Activated gamma-delta T cell treated with Interleukin-2 at 50 U/mL for 16 hours (primary cell): ENCODE measurements at places on chromosomes 6 and 20.

DNA sequence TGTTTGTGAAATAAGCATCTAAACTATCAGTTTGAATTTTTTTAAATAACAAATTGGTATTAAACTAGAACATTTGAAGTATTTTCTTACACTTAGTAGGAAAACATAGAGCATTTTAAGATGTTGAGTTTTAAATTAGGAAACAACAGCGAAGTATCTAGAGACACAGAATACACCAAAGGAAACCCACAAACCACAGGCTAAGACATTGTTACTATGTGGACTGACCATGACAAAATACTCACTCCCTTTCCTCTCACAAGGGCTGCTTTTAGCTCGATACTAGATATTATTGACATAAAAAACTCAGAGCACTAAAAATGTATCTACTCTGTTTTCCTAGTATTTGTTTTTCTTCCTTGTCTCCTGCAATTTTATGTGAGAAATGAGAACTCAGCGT lies 266.0 kb upstream of the CITED2 start:
- DNase-seq = no peak

- DNase-seq = no peak
These were observed 344.2 kb upstream of the SULF2 start for GRCh38 chr20:48129345-48129942.

GRCh38 chr6:6516666-6517458 lies 71.7 kb upstream of the LY86 start:
- DNase-seq = no peak

DNA sequence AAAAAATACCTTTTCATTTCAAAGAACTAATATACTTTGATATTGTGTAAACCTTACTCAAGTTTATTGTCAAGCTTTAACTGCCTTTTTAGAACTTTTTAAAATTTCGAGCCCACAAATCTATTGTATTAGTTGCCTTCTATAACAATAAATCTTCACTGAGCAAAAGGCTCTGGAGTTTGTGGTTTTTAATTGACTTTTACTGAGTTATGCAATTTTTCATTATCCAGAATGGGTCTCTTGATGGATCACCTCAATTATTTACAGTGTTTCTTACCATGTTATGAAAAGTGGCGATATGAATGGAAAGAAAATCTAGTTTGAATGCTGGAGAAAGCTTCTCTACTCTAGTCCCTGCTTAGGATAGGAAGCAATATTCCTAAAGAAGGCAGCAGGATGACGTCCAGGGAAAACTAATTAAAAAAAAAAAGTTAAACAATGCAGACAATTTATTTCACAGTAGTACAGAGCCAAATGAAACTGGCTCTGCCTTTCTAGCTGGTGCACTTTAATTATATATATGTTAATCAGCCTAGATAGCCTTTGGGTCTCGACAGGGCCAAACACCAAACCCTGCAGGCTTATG lies 5.0 kb downstream of the ID4 start:
- no peak for DNase-seq

DNA sequence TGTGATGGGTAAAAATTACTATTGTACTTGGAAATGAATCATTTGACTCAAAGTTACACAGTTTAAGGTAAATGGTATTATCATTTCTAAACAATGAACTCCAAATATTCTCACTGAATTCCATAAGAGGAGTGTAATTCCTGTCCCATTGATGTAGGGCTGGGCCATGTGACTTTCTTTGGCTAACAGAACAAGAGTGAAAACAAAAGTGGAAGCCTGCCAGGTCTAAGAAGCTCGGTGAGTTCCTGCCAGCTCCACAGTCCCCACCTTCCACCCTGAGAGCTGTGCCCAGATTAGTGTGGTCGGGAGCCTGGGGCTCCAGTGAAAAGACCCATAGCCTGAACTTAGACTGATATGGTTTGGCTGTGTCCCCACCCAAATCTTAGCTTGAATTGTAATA lies 24.6 kb downstream of the TBXT start:
- DNase-seq = no peak

DNA sequence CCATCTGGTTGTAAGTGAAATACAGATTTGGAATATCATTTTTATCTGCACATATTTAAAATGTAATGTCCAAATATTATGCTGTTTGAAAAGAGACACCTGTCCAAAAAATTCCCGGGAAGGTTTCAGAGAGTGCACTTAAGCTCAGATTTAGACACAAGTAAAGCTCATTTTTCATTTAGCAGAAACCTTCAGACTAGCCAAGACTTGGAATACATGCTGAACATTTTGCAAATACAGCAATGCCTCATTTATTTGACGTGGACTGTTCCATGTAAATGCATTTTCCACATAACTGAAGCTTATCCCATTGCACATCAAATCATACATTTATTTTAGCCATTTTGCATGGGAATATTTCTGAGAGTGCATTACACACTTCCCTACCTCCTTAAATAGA lies 280.7 kb downstream of the ZNF217 start:
- DNase-seq = no peak

GRCh38 chr6:130018744-130019325 lies 454 bp downstream of the L3MBTL3 start:
- DNase-seq = peak; percentile 24

GRCh38 chr6:52594221-52594620 lies 17.4 kb upstream of the TRAM2 start:
- no peak for DNase-seq

DNA sequence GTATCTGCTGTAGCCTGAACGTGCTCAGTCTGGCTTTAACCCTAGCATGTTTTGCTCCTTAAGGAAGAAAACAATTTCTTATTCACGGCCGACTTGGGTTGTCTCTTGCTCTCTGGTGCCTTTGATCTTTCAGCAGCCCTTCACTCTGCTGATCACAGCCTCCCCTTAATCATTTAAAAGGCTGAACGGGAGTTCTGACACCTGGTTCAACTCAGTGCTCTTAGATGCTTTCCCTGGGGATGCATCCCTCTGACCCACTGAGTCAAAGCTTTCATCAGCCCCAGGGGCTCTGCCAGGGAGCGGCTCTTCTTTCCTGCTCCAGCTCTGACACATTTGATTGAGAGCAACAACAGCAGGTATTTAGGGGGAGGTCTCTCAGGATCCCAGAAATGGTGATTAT lies 79.0 kb upstream of the FYN start:
- no peak for DNase-seq

GRCh38 chr6:138537106-138537505 lies 37.8 kb upstream of the NHSL1 start:
- DNase-seq = no peak

GRCh38 chr20:43375591-43375990 lies 82.1 kb upstream of the SRSF6 start:
- DNase-seq = no peak

GRCh38 chr6:53746442-53747103 lies 48.2 kb upstream of the LRRC1 start:
- DNase-seq = no peak

DNA sequence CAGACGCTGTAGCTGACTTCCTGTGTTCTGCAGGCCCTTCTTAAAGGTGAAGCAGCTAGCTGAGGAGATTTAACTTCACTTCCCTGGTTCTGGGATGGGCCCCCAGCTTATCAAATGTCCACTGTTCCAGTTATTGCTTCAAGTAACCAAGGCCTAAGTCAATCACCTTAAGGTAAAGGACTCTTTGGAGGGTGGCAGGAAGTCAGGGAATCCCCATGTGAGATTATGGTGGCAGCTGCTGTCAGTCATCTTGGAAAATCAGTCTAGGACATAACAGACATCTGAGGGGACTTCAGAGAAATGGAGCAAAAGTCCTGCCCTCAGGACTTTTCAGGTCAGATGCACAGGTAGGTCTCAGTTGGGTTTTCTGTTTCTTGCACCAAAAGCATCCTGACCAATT lies 3.8 kb downstream of the ELOVL5 start:
- no peak for DNase-seq

DNA sequence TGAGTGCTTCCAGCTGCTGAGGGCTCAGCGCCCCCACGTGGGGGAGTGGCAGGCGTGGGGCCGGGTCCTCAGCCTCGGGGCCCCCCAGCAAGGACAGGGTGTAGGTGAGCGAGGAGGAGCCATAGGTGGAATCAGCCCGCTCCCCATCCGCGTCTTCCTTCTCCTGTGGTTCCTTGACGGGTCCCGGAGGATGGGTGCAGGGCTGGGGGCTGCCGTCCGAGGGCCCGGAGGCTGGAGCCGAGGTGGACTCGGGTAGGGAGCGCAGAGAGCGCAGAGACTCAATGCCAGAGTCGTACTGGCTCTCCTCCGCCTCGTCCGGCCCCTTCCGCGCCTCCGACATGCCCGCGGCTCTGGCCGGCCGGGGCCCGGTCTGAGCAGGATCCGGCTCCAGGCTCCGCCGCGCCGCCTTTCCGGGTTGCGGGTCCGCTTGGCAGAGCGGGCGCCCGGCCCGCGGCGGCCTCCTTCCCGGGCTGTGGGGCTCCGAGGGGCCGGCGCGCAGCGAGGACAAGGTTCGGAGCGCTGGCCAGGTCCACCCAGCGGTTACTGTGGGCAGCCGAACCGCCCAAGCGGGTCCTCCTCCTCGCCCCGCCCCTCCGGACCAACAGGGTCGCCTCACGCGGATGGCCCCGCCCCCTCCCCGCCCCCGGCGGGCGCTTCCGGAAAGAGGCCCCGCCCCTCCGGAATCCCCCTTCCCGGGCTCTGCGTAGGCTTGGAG lies at the start of gene NFKBIE:
TSS of gene NFKBIE (minus strand) at position 545 of the 715 bp plus-strand sequence. CDS start at position 340, 205 bp downstream.
- peak; percentile 92 for DNase-seq

- DNase-seq = no peak
These were observed 63.2 kb downstream of the PYGB start for GRCh38 chr20:25310921-25311728.

DNA sequence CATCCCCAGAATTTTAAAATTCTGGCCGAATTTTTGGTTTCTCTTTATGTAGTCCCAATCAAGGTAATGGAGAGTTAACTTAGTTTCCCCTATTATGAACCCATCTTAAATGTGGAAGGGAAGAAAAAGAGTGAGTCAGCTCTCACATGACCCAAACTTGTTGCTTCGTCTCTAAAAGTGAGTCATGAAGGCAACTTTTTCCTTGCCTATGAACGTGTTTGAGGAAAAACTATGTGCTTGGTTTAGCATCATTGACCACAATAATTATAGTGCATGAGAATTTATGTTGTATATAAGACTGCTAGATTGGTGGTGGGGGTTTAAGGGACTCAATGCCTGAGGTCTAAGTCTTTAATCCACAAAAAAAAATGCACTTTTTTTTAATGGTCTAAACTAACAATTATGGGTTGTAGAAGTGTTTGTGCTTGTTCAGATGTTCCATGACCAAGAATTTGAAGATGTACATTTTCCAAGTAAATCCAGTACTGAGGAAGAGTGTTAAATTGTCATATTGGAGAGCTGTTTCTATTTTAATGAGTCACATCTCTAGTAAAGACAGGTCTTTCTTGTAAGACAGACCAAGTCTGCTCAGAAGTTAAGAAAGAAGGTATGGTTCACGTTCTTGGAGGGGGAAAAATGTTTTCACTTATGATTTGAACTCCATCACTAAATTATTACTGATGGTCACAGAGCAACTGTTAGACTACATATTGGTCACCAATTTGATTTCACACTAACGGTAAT lies 409.9 kb upstream of the MARCKS start:
- no peak for DNase-seq

DNA sequence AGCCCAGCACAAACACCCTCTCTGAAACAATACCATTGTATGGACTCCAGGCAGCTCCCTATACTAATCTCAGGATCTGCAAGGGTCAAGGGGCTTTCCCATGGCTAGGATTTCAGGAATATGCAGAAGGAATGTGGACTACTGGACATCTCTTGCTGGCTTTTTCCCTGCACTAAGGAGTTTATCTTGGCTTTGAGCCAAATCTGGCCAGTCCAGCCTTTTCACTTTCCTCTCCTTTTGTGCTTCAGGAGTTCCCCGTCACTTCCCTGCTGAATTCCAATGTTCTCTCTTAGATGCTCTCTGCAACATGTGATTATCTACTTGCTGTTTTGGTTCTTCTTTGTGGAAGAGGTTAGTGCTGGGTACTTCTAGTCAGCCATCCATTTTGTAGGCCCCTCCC lies 568.2 kb downstream of the HDGFL1 start:
- DNase-seq = no peak

DNA sequence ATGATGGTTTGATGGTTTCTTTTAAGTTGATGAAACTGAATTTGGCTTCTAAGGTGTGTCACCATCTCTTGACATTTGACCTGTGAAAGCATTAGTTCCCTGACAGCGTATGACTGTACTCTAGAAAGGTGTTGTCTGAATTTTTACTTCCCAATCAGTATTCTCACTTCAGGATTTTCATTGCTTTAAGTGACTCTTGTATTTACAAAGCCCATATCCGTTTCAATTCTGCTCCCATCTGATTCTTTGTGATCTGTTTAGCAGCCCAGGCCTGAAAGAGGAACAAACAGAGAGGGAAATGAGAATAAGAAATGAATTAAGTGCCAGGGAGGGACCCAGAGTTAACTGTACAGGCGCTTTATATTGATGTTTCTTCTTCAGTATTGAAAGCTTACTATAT lies 73.7 kb downstream of the FARS2 start:
- DNase-seq = no peak

- DNase-seq = no peak
These were observed 795.9 kb downstream of the MAFB start for GRCh38 chr20:39893003-39893685.

GRCh38 chr20:61307686-61308476 lies 55.8 kb downstream of the CDH4 start:
- no peak for DNase-seq

DNA sequence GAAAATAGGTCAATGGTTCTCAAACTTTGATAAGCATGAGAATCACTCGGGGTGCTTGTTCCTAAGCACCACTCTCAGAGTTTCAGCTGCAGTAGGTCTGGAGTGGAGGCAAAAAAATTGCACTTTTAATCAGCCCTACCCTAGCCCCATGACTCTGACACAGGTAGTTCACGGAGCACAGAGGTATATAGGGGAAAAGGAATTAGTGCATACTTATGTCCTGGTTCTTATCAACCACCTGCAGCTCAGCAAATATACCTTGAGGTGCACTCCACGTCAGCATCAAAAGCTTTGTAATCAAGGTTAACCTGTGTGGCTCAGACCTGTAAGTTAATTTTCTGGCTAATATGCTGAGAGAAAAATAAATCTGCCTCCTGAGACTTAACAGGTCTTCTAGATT lies 138.8 kb upstream of the HMGN3 start:
- DNase-seq = no peak

DNA sequence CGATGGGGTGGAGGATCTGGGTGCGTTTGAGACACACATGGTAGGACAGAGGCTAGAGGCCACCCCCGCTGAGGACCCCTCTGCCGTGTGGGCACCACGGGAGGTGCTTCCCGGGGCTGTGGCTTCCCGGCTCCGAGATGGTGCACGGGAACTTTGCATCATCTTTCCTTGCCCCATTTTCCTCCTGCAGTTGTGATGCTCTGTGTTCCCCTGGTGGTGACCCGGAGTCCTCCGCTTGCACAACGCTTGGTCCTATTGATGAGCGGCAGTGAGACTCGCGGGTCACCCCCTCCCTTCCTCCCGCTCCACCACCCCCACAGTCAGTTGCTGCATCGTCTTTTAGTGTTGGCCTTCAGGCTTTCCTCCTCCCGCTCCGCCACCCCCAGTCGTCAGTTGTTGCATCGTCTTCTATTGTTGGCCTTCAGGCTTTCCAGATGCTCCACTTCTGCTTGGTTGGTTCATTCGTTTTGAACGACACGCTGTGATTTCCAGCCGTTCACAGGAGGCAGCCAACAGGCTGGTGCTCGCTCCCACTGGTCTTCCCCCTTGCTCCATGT lies 37.3 kb downstream of the PYGB start:
- DNase-seq = peak; percentile 1

GRCh38 chr6:79461205-79461604 lies 76.0 kb downstream of the LCA5 start:
- DNase-seq = no peak
